KBM-7 (cell line): ENCODE measurements at places on chromosomes 7 and 10.

GRCh38 chr10:116554628-116555027, 8.9 kb downstream of the PNLIP start:
- no peak for DNase-seq

DNA sequence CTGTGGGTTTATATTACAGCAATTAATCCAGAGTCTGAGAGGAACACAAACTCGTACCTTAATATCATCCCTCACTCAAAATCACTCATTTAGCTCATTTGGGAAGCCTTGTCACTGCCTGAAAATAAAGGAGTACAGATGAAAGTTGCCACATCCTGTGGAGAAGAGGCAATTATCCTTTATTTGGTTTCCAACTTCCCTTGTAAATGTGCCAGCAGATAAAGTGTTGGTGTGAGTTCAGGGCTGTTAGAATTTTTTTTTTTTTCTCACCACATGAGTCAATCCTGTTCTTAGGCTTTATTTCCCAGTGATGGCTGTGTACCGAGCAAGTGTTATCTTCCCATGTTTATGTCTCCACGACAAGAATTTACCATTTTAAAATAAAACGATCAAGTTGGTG, 99.0 kb upstream of the SMIM30 start:
- peak; percentile 82 for DNase-seq

DNA sequence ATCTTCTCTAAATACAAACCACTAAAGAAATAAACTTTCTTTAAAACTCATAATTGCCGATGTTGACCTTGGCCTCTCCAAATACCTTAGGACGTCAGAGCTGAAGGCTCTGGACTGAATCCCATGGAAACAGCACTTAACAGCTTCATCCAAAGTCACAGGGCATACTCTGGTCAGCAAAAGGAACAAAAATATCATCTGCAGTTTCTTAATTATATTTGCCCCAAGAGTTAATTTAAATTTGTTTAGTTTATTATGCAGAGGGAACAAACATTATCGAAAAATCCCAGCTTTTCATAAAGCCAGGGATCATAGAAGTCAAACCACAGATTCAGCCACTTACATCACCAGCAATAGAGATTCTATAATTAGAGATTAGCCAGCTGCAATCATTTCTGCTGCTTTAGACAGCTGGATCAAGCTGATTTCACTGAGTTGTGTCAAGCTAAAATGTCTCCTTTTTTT, 20.5 kb upstream of the FAM13C start:
- DNase-seq = no peak

DNA sequence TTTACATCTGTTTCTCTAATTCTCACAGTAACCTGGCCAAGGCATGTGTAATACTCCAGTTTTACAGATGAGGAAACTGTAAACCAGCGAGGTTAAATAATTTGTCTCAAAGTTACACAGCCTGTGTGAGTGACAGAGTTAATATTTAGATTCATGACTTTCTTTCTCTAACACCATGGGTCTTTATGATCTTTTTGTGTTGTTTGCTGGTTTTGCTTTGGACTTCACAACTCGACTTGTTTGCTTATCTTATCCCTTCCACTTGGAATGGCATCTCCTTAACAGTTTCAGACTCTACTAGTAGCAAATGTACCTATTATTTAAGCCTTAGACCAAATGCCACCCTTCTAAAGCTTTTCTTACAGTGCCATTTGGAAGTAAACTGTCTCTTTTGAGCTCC, 34.4 kb downstream of the MXI1 start:
- no peak for DNase-seq

DNA sequence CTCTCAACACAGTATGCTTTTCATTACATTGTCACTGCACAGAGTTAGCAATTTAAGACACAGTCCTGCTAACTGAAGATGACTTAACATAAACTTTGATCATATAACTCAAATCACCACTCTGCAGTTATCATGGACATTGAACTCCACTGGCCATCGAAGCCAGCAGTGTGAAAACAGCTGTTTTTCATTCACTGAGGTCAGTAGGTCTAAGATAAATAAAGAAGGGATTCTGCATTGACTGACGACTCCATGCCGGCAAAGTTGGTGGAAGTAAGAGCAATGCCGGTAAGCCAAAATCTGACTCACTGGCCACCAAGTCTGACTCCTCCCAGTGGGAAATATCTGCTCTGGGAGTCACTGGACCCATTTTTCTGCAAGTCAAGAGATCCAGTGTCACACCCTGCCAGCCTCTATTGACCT, 449.9 kb upstream of the ANKRD30A start:
- DNase-seq = no peak

GRCh38 chr7:135489791-135490190, 20.1 kb downstream of the CNOT4 start:
- no peak for DNase-seq

- no peak for DNase-seq
Observed at GRCh38 chr7:30880941-30881340, 30.7 kb upstream of the AQP1 start.
